ENCODE measurements at places on chromosomes 11 and 22.
A peak's percentile ranks its signal among the peaks of the same experiment; 100 is the strongest.

DNA sequence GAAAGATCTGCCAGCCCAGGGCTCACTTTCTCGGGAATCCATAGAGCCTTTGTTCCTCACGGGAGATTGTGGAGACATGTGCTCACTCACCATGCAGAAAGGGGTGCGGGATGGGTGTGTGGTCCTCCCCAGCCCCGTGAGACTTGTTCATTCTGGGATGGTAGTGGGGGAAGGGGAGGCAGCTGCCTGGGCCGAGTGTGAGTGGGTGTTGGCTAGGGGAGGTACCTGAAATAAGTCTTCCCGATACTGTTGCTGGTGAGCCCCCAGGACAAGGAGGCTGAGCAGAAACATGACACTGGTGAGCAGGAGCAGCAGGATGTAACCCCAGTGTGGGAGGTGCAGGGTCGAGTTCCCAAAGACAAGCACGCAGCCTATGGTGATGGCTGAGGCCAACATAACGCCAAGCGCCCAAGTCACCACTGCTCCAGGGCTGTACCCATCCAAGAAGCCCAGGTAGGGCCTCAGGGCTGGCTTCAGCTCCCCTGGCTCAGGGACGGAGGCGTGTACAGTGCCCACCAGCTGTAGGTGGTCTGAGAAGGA, 2.8 kb downstream of the SLC7A4 start:
- DNase-seq = no peak

GRCh38 chr11:35932681-35933319, 11.1 kb upstream of the LDLRAD3 start:
- no peak for DNase-seq

DNA sequence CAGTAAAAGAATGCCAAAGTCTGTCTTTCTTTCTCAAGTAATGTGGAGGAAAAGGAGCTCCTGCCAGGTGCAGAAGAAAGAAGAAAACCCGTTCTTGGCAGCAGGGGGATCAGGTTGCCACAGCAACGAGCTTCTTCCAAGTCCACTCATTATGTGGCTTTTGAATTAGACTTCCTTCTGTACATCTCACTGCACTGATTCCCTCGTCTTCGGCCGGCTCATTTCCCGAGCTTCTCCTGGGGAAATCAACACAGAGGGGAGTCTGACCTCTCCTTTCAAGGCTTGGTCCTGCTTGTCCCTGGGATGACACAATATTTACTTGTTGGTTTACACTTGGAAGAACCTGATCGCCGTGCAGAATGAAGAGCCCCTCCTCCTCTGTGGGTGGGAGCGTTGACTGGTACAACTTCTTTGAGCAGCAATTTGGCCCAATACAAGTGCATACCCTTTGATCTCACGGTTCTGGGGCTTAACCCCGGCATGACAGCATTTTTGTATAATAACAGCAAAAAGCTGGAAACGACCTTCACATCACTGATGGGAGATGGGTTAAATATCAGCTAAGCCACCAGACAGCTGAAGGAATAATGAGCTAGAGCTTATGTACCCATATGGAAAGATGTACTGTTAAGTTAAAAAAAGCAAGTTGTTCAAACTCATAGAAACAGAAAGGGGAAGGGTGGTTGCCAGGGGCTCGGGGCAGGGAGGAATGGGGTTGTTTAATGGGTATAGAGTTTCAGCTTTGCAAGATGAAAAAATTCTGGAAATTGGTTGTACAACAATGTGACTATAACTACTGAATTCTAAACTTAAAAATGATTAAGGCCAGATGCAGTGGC, 35.4 kb downstream of the MCHR1 start:
- DNase-seq = peak; percentile 27

- DNase-seq = no peak
These were observed 204.4 kb upstream of the SORL1-AS1 start for GRCh38 chr11:121657146-121657545.

DNA sequence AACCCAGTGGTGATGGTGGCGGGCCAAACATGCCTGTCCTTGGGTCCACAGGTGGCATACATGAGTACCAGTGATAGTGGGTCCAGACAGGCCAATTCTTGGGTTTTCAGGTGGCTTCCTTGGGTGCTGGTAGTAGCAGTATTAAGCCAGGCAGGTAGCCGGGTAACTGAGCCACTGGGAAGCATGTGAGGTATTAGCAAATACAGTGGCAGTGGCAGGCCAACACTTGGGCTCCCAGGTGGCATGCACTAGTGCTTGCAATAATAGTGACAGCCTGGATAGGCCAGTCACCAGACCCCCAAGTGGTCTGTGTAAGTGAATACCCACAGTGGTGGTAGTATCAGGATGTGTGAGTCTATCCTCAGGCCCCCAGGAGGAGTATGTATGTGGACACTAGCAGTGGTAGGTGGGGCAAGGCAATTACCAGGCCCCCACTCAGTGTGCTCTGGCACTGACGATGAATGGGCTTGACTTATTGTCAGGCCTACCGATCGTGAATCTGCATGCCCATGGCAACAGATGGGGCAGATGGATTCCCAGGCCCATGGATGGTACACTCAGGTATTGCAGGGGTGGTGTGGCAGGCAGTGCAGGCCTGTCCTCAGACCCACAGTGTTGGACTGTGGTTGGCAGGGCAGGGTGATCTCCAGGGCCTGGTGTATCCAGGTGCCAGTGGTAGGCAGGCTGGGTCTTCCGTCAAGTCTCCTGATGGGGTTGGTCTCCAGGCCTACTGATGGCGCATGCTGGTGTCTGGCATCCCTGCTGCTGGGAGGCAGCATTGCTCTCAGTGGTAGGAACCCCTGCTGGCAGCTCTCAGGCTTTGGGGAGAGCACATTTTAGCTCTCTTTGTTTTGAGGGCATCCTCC, 840.7 kb downstream of the FAM181B start:
- DNase-seq = no peak

- DNase-seq = no peak
These were observed 24.1 kb upstream of the LRRC32 start for GRCh38 chr11:76694664-76695063.

DNA sequence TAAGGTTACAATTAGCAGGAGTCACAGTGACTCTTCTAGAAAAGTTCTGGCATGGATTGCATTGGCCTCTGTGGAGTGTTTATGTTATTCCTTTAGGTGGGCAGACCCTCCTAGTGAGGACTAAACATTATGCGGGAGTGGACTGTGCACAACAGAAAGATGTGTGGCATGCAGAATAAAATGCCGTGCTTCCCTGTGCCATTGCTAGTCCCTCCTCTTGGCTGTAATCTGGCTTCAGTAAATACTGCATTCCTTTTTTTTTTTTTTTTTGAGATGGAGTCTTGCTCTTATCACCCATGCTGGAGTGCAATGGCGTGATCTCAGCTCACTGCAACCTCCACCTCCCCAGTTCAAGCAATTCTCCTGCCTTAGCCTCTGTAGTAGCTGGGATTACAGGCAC, 45.0 kb downstream of the SLC5A1 start:
- DNase-seq = no peak

DNA sequence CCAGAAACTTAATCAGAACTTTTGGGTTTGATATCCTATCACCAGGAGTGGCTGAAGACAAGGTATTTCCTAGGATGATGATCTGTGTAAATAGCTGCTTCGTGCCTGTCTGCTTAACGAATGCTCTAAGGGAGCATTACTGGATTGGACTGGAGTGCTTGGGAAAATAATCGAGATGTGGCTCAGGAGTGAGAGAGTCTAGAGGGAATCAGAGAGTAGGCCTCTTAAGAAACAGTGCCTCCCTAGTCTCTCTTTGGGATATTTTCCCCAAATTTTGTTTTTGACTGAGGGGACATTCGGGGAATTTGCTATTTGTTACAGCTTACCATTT, 2.5 kb downstream of the MAML2 start:
- DNase-seq = no peak

DNA sequence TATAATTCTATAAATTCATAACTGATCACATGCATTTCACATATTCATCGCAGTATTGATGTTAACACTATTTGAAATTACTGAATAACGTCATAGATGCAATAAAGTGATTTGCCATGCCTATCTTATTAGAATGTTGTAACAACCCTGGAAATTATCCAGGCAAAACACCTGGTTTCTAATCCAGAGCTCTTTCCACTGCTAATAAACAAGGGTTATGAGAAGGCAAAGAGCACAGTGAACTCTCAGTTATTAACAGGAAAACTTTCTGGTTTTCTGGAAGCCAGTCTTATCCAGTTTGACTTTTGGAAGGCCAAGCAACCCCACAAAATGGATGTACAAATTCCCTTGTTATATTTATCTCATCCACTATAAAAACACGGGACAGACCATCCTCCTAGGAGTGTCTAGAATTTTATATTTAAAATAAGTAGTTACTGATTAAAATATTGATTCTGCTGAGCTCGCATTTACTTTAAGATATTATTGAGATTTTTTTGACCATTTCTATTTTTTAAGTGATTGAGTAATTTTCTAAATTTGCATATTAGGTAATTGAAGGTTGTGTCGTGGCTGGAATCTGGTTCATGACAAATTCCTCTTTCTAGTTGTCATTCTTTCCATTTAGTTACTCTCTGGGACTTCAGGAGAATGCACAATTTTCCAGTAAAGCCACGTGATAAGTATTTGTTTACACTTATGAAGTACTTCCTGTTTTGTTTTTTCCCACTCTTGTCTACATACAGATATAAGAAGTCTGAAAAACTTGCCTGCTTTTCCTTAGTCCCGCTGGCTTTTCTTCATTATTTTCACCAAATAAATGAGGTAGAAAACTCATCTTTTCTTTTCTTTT, 47.9 kb downstream of the DCUN1D5 start:
- no peak for DNase-seq

DNA sequence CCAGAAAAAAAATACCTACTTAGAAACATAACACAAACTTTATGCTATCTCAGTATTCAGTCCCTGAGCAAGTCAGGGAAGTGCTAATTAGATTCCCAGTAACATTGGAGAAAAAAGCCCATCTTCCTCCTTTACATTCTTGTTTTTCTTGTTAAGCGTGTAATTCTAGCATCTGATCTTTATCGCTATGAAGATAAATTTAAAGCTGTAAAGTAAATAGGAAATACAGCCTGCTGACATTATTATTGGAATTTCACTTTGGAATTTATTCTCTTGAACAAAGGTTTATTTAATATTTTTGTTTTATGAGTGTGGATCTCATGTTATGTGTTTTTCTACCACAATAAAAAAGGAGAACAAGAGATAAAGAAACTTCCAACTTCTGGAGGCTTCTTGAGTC, 13.9 kb downstream of the ALKBH3 start:
- no peak for DNase-seq

DNA sequence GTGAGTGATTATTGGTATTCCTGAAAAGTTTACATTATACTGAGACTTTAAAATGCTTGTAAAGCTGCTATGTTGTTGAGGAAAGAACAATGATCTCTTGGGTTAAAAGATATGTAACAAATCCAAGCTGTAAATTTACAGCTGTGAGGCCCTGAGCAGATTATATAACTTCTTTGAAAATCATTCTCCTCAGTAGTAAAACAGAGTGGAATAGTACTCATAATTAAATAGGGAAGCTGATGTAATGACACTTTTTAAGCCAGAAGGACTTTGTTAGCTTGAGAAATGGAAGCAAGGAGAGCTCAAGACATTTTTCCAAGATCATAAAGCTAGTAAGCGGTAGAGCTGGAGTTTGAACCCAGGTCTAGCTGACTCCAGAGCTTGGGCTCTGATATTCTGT, 363.9 kb downstream of the TMEM135 start:
- DNase-seq = no peak

- DNase-seq = no peak
These were observed 137.8 kb upstream of the UBASH3B start for GRCh38 chr11:122517403-122518379.

DNA sequence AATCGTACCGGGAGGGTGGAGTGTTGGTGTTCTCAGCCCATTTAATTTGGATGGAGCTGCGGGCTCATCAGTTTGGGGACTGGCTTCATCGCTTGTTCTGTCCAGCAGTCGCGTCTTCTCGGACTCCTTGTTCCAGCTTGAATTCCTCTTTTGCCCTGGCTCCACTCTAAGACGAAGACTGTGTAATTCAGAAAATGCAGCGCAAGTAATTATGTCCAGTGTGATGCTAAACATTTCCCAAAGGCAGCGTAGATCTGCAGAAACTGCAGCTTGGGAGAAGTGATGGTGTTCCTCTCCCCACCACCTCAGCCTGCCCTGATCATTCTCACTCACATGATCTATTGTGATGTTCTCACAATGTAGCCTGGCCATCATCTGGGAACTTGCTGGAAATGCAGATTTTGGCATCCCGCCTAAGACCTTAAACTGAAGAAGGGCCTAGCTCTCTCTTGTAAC, 666 bp downstream of the SLC25A18 start:
- DNase-seq = no peak

DNA sequence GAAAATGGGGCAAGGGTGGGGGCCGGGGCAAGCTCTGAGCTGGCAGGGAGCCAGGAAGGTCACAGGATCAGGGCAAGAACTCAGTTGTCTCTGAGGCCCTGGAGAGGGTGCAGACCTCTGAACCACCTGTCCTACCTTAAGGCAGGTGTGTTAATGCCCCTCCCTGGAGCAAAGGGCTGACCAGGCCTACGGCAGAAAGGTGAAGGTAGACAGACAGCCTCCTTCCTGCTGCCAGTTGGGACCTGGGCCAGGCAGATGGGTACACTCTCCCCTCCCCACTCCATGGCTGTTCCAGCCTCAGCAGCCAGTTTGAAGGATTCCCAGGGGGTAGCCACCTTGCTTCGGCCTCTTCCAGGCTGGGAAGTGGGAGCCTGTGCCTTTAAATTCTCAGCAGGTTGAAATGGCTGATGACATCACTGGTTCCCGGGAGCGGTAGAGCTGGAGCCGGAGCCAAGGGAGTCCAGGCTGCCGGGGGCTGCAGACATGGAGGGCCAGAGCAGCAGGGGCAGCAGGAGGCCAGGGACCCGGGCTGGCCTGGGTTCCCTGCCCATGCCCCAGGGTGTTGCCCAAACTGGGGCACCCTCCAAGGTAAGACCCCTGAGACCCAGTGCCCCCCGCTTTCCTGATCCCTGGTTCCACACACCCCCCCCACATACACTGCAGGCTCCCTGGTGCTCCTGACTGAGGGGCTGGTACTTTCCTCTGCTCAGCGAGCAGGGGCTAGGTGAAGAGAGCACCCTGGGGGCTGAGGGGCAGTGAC, at the start of gene INPP5J:
Gene INPP5J (plus strand): TSS at position 435 of the 760 bp plus-strand sequence. CDS start 49 bp downstream, at position 484.
- peak; percentile 67 for DNase-seq

DNA sequence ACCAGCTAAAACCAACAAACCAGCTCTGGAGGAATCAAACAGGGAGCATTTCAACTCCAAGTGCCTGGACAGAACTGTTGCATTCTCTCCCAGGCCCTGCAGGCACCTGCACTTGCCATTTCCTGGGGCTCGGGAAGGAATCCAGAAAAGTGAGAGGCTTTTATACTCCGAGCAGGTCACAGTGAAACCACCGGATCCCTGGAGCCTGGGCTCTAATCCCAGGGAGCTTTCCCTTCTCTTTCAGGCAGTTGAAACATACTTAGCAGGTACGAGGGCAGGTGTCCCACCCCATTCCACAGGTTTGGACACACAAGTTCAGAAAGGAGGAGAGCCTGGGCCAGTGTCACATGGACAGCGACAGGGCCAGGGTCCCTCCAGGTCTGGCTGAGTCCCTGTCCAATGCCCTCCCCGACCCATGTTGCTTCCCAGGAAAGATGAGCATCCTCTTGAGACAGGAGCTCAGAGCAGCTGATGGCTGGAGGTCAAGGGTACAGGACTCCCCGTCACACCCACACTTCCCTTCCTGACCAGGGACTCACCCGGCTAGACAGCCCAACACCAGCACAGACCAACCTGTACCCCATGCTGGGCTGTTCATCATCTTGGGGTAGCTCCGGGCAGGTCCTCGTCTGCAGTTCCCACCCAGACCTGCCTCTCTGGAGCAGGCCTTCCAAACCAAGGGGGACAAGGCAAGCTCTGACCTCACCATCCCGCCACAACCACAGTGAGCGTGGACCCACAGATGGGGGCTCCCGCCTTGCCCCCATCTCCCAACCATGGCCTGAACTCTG, 49.9 kb upstream of the CD5 start:
- no peak for DNase-seq
